ENCODE measurements at places on chromosomes 1 and 21. TPM values are rescaled to one million over a fixed set of nuclear protein-coding genes. Genes with fewer than 3 reads are reported as not detected.

DNA sequence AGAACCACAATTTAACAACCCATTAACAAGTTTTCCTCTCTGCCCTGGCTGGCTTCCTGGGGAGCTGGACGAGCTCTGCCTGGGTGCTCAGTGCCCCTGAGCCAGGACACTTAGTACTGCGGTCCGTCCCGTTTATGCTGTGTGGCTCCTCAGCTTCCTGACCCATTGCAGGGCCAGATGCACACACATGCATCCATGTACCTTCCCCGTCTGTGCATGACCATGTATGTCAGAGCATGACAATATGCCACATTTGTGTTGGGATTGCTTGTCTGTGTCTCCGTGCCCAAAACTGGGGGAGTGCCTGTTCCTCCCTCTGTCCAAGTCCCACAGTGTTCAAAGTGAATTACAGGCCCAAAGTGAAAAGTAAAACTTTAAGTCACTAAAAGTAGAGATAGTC lies 9.7 kb upstream of the TFF3 start:
- DNase-seq: no peak

- no peak for DNase-seq
These were observed 38.2 kb downstream of the TNFSF4 start for GRCh38 chr1:173168941-173169340.

DNA sequence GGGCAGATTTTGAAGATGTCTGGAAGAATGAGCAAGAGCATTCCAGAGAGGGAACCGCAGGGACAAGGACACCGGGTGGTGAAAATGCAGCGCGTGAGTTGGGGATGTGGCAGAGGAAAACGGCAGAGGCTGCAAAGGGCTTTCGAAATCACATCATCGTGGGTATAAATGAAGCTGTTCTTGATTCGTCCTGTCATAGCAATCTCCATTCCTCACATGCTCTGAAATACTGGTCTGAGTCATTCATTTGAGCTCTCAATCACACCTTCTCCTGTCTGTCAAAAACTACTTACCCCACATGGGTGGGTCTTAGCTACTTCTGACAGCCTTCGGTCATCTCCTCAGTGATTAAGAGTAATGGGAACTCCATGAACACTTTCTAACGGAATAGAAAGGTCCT lies 81.5 kb downstream of the ERG start:
- no peak for DNase-seq

GRCh38 chr21:40118527-40118926 lies 251.3 kb downstream of the PCP4 start:
- DNase-seq: peak; percentile 12

DNA sequence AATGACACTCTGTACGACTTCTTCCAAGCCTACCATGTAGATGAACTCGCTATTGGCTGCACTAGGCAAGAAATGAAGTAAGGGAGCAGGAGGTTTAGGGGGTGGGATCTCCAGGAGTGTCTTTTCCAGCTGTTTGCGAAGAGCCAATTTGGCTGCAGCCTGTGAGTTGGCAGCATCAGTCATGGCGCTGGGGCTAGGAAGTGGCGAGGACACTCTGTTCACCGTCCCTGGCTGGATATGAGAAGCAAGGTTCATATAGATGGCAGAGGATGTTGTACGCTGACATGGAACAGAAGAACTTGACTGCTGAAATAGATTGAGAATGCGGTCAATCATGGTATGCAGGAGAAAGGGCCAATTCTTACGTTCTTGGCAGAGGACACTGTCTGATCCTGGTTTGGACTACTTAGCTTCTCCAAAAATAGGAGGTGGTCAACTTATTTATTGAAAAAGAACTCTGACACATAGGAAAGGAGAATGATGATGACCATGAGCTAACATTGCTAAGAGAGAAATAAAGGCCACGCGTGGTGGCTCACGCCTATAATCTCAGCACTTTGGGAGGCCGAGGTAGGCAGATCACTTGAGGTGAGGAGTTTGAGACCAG lies 41.2 kb downstream of the SLC27A3 start:
- DNase-seq: no peak

DNA sequence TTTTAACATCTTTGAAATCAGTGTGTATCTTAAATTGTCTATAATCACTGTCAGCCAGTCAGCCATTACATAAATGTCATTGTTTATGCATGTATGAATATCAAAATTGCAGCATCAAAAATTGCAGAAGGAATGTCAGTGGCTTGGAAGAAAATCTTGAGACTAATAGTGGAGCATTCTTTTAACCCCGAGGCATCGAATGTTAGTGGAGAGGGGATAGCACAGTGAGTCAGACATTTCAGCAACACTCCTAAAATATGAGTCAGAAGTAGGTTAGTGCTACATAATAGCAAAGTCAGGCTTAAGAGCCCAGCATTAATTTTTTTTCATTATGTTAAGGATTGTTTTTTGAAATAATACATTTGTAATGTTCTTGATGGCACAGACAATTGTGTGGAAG lies 45.5 kb downstream of the SNRPE start:
- DNase-seq: peak; percentile 47

GRCh38 chr1:39925721-39926342 lies 24.1 kb upstream of the MYCL start:
- DNase-seq: no peak

DNA sequence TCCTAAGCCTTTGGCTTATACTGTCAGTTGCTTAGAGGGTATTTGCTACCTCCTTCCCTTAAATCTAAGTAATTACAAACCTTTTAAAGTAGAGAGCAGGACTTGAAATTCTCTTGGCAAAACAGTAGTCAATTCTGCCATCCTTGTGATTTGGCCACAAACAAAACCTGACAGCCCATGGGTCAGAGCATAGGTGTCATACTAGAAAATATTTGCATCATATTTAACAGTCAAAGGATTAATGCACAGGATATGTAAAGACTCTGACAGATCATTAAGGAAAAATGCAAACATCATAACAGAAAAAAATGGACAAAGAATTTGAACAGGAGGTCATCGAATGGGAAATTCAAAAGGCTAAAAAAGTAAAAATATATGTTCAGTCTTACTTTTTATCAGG lies 50.5 kb downstream of the ZFYVE9 start:
- no peak for DNase-seq

- DNase-seq: no peak
These were observed 5.6 kb upstream of the EIF4G3 start for GRCh38 chr1:21182181-21182731.

- DNase-seq: peak; percentile 70
These were observed at the start of gene SLC27A3 for GRCh38 chr1:153774780-153775457. SLC27A3 (plus strand) TSS chr1:153775407; CDS start chr1:153775498, 91 bp downstream.

- no peak for DNase-seq
These were observed 35.6 kb downstream of the SOX13 start for GRCh38 chr1:204108312-204109141.

- no peak for DNase-seq
These were observed 120.4 kb upstream of the C1orf174 start for GRCh38 chr1:4020449-4020848.

- DNase-seq: no peak
These were observed 45.3 kb upstream of the ITPKB start for GRCh38 chr1:226784081-226785049.

DNA sequence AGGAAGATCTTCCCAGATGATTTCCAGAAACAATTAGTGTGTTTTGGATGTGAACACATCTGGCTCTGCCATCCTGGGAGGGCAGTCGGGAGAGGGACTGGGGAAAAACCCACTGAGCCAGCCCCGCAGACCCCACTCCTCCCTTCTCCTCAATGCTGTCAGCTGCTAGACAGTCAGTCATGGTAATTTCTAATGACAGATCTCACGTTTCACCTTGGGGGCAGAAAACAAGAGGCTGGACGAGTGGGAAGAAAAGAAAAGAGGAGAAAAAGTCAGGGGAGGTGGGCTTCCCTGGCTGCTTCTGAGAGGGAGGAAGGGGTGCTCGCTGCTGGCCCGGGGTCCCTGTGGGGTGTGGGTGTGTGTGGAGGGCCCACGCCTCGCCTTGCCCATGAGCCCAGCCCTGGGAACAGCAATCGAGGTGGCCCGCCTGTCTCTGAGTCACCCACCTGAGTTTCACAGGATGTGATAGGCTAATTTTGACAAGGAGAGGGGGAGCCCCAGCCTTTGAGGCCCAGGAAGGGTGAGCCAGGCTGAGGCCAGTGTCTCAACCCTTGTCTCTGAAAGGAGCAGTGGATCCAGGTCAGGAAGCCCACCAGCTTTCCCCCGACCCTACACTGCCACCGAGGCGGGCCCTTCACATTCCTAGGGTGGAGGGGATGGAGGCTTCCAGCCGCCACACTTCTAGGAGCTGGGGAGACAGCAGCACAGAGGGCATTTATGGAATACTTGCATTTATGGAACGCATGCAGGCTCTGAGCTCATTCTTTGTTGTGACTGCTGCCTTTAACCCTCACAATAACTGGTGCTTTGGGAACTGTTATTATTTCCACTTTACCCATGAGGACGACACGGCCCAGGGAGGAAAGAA lies 49.1 kb upstream of the IFNLR1 start:
- DNase-seq: peak; percentile 61

- no peak for DNase-seq
These were observed 7.0 kb downstream of the PALMD start for GRCh38 chr1:99652881-99653281.

DNA sequence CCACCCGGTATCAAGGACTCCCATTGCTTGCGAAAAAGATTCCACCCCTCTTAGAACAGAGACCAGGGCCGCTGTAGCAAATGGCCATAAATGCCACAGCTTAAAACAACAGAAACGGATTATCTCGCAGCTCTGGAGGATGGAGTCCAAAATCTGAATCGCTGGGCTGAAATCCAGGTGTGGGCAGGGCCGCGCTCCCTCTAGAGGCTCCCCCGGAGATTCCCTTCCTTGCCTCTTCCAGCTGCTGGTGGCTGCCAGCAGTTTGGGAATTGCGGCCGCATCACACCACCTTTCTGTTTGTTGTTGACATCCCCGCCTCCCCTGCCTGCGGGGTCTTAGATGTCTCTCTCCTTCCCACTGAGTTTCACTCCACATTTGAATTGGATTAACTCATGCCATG lies 15.6 kb downstream of the PDE9A start:
- no peak for DNase-seq

- peak; percentile 78 for DNase-seq
These were observed 23.6 kb upstream of the DNM3 start for GRCh38 chr1:171817511-171818265.

DNA sequence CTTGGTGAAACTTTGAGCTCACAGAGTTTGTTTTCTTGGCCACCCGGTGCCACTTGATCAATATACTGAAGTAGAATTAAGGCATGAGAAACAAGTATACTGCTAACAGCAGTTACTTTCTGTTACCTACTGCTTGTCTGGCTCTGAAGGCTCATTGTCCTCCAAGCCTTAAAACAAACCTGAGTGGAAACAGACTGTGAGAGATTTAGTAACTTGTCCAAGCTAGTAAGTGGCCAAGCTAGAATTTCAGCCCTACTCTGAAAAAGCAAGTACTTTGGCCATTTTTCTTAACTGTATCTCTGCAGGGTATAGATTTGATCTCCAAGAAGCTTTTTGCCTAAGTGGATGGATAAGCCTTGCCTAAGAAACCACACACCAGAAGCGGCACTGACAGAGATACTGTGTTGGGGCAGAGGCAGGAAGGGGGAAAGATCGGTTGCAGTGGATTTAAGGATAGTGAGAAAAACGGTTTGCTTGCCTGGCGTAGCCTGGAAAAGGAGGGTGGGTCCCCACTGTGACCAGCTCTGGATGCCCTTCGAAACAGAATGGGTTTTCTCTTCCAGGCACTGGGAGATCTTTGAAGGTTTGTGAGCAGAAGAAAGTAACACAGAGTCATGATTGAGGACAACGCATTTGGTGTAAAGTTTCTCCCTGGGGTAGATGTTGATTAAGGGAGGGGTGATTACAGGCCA lies 2.1 kb upstream of the MACO1 start:
- no peak for DNase-seq

- DNase-seq: no peak
These were observed 99.9 kb upstream of the PRDX6 start for GRCh38 chr1:173377266-173377665.

DNA sequence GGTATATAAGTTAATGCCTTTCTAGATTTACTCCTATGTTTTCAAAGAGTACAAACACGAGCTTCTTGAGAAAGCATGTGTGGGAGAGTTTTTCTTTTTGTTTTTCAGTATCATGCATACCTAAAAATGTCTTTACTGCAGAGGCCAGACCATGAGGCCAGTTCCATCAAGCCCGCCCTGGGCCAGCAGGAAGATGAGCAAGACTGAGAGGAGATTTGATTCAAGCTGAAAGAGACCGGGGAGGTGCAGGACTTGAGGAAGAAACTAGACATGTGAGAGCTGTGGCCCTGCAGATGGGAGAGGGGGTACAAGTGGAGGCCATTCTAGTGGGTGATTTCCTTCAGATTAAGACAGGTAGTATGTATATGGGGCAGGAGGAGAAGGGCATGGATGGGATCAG lies 33.4 kb upstream of the NTPCR start:
- no peak for DNase-seq

- DNase-seq: no peak
These were observed 118.3 kb upstream of the ATP1A1 start for GRCh38 chr1:116254776-116255175.

DNA sequence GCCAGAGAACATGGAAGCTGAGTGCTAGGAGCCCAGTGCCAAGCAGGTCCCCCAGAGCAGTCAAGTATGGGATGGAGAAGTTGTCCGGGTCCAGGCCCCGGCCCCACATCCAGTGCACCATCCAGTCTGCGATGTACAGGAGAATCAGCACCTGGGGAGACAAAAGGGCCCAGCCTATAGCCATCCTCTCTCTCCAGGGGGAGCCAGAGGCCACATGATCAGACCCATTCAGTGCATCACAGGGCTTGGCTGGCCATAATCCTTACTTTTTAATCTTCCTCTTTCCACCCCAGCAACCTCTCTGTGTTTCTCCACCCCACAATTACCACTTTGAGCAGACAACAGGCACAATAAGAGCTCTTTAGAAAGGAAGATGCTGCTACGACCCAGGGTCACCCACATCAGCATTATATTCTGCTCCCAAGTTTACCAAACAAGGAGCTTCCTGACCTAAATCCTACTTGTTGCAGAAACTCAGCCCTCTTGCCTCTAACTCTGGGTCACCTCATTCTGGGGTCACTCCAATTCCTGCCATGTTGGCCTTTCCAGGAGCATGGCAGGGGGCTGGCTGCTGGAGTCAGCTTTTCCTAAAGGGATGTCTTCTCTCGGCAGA lies 16.4 kb upstream of the RAB29 start:
- DNase-seq: peak; percentile 32

- peak; percentile 54 for DNase-seq
These were observed 91.2 kb upstream of the NGF start for GRCh38 chr1:115429241-115429640.

DNA sequence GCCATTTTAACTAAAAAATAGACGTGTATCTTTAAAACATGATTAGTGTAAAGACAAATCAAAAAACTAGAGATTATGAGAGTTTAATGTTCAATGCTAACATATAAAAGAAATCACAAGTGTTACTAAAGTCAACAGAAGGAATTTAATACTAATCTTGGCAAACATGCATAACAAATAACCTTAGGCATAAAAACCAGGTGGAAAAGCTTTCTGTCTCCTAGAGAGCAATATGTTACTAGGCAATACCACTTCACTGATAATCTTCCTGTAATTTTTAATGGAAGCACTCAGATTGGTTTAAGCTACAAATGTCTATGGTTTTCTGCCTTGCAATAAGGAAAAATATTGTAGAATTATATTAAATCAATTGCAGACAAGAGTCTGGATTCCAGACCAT lies 121.9 kb downstream of the NME7 start:
- DNase-seq: no peak

GRCh38 chr1:32028746-32029145 lies 15.1 kb downstream of the KHDRBS1 start:
- peak; percentile 30 for DNase-seq

GRCh38 chr1:200938955-200939354 lies 44.3 kb downstream of the INAVA start:
- DNase-seq: no peak

- DNase-seq: no peak
These were observed 7.8 kb downstream of the GNPAT start for GRCh38 chr1:231248778-231249177.

Gene PEAR1
- 5.0 TPM for total RNA-seq

Gene DSCAM
- not detected for total RNA-seq

Gene KDF1
- total RNA-seq: 0.96 TPM

Gene S100A3
- total RNA-seq: not detected

All from Caki2 (cell line).